ENCODE measurements at places on chromosomes 6 and 20.

DNA sequence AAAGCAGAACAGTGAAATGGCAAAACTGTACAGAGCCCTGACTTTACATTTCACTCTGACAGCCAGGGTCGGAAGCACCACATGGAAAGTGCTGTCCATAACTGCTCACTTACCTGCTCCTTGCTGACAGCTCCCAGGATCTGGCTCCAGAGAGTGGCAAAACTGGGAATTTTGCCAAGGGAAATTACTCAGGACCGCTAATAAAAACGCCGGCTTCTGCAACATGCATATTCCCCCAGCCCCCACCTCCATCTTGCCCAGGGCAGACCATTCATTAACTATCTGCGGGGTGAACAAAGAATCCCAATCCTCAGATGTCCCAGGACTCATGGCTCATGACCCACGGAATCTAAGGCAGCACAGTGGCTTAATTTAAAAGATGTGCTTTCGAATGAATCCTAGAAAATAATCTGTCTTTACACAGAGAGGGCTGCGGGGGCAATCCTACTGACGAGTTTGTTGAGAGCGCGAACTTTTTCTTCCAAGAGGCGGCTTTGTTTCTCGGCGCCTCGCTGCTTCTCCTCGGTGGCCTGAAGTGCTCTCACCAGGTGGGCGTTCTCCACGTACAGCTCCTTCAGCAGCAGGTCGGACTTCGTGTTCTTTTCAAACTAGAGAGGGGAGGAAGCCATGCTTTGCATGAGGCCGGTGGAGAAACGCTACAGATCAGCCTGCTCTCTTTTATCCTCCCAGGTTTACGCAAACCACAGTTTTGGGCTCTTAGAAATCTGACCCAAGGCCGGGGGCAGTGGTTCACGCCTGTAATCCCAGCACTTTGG lies 45.8 kb downstream of the GINS1 start:
- DNase-seq = no peak

DNA sequence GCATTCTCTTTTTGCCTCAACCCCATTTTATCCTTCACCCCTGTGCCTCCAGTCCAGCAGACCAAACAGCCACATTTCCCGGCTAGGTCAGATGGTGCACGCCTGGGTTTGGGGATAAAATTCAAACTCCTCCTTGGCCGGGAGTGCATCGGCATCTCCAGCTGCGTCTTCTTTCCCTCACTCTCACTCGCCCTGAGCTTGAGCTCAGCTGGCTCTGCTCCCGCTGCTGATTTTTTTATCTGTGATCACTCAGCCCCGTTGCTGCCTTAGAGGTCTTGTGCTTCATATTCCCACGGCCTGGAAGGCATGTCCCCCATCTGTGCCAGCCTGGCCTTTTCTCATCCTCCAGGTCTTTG lies 6.8 kb upstream of the EZR start:
- DNase-seq = peak; percentile 66

- DNase-seq = no peak
Measured at GRCh38 chr20:64247970-64248841, 7.3 kb upstream of the PCMTD2 start.

DNA sequence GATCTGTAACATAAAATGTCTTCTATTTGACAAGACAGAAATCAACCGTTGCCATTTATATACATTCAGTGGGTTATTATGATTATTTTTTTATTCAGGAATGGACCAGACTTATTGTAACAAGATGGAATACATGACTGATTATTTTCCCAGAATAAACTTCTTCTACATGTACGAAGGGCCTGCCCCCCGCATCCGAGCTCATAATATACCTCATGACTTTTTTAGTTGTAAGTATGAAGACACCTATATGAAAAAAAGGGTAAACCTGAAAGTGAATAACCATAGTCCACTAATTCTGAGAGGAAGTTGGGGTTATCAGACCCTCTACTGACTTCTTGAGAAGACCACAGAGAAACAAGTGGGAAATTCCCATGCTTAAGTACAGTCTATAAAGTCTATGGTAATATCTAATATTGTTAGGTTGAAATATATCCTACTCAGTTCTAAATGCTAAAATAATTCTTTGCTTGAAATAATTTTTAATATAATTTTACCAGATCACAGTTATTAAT lies 15.9 kb downstream of the OR2A4 start:
- no peak for DNase-seq

GRCh38 chr20:44296011-44296410 lies 15.0 kb downstream of the FITM2 start:
- DNase-seq = no peak

DNA sequence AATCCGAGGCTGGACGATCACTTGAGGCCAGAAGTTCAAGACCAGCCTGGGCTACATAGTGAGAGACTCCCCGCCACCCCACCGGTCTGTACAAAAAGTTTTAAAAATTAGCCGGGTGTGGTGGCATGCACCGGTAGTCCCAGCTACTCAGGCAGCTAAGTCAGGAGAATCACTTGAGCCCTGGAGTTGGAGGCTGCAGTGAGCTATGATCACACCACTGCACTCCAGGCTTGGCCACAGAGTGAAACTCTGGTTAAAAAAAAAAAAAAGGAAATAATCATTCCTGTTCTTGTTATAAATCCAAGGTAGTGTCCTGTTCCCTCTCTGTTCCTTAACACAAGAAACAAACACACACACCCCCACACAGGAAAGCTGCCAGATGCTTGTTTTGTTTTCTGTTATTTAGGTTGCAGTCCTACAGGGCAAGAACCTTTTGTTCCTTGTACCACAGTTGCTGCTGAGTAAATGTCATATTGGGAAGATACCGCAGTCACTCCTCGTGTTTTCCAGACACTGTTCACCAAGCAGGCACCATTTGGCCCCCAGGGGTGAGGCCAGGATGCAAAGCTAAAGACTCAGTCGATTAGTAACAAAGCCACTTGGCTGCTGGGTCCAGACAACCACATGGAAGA lies 28.9 kb downstream of the ASIP start:
- no peak for DNase-seq

GRCh38 chr6:137136065-137136464 lies 37.4 kb downstream of the IL22RA2 start:
- DNase-seq = no peak

GRCh38 chr6:138454981-138455706 lies 44.1 kb downstream of the NHSL1 start:
- DNase-seq = no peak

DNA sequence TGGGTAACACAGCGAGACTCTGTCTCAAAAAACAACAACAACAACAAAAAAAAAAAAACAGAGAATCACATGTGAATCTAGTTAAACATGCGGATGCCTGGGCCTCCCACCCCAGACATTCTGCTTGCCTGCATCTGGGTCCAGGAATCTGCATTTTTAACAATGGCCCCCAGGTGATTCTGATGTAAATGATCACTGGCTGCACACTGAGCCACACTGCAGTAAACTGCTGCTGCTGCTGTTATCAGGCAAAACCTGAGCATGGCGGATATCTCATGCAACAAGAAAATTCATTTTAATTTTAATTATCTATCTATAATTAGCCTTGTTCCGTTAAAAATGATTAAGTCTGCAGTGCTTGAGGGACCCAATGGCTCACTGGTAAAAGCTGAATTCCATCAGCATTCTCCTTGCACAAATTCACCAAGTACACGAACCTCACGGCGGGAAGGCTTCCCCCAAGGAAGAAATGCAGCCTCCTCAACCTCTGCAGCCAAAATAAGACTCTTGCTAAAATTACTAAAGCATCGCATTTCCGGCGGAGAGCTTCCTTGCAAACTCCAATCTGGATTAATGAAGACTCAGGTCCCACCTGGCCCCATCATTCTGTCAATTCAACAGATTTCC lies 81.6 kb upstream of the SNX9 start:
- no peak for DNase-seq

- DNase-seq = no peak
Measured at GRCh38 chr20:50794181-50794845, 548 bp upstream of the BCAS4 start.

GRCh38 chr6:119881416-119881815 lies 531.9 kb upstream of the MAN1A1 start:
- peak; percentile 1 for DNase-seq

GRCh38 chr6:2744209-2744771 lies 6.4 kb downstream of the MYLK4 start:
- DNase-seq = no peak

DNA sequence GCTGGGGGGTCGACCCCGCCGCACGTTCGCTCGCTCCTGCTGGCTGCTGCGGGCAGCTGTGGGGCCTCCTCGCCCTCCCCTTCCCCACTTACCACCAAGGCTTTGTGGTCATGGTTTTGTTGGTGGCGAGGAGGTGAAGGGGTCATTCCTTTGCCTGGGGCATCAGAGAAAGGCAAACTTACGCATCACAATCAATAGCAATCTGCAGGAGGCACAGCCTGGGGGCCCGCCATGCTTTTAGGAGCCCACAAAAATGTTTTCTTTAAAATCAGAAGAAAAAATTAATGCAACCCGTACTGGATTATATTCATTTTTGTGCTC lies 137.0 kb downstream of the IMPG1 start:
- no peak for DNase-seq

- no peak for DNase-seq
Measured at GRCh38 chr20:32564440-32564839, 20.7 kb downstream of the NOL4L start.

DNA sequence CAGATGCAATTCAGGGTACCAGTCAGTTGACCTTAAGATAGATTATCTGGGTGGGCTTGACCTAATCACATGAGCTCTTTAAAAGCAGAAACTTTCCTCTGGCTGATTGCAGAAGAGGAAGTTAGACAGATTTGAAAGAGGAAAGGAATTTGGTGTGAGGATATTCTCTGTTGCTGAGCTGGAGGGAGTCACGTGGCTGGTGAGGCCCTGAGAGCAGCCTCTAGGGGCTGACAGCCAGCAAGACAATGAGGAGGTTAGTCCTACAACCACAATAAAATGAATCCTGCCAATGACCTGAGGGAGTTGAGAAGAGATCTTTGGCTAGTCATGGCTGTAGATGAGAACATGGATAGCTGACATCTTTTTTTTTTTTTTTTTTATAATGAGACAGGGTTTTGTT lies 87.0 kb upstream of the B3GAT2 start:
- DNase-seq = no peak

- DNase-seq = no peak
Measured at GRCh38 chr6:54864272-54864671, 17.7 kb downstream of the FAM83B start.

- DNase-seq = no peak
Measured at GRCh38 chr6:43670623-43670986, 17.0 kb downstream of the MRPS18A start.

DNA sequence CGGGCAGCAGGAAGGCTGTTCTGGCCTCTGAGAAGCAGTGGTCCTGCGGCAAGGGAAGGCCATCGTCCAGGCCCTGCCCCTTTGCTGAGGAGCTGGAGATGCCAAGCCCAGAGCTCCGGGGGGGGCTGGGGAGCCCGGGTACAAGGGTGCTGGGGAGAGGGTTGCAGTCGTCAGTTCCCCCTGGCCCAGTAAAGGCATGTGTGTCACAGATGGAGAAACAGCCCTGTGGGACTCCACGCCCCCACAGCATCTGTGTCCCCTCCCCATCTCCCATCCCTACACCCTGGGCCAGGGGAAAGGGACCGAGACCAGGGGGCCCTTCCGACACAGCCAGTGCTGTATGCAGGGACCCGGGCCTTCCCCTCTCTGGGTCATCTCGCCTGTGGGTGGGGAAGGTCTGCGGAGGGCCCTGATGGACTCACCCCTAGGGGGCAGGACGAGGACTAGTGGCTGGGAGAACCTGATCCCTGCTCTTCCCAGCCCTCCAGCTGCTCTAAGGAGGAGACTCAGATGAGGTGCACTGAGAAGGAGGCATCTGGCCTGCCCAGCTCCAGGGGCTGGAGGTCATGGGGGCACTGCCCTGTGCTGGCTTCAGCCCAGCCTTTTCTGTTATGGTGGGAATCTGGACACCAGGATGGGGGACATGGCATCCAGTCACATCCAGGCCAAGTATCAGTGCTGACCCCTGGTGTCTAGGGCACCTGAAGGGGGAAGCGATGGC lies 609 bp downstream of the MYL9 start:
- DNase-seq = no peak

GRCh38 chr6:108941859-108942258 lies 93.6 kb downstream of the ARMC2 start:
- DNase-seq = no peak

GRCh38 chr6:103027271-103027931 lies 1633.9 kb downstream of the GRIK2 start:
- no peak for DNase-seq

- no peak for DNase-seq
Measured at GRCh38 chr6:43910638-43911353, 140.8 kb downstream of the VEGFA start.

DNA sequence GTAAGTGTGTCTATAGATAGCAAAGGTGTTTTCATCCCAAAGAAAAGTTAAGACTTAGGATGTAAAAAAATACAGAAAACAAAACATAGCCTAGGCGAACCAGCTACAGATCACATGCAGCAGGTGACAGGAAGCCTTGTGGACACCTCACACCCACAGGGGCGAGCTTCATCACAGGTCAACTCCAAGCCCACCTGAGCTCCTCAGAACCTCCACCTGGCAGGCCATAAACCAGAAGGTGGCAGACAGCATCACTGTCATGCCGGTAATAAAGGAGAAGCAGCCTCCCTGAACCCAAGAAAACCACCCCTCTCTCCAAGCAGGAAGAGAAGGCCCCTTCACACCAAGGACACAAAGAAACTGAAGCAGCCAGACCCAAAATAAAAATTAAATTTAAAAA lies 1.0 kb downstream of the RALGAPA2 start:
- no peak for DNase-seq

GRCh38 chr20:50193836-50194421 lies 3.3 kb downstream of the CEBPB start:
- DNase-seq = no peak

DNA sequence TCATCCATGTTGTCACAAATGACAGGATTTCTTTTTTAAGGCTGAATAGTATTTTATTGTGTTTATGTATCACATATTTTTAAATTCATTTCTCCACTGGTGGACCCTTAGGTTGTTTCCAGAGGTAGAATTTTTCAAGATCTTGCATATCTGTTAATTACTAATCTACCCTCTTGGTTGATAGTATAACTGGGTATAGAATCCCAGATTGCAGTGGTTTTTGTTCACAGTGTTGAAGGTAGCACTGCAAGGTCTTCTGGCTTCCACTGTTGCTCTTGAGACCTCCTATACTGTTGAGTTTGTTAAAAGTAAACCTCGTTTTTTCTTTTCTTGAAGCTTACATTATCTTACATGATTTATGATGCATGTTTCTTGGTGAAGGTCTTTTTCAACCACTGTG lies 22.9 kb downstream of the CDC5L start:
- no peak for DNase-seq

- no peak for DNase-seq
Measured at GRCh38 chr20:6699921-6700562, 67.4 kb upstream of the BMP2 start.

- DNase-seq = no peak
Measured at GRCh38 chr6:108116546-108117426, 42.2 kb upstream of the OSTM1 start.

- DNase-seq = no peak
Measured at GRCh38 chr20:19463597-19463996, 251.2 kb downstream of the SLC24A3 start.

All from muscle of arm (tissue), 14 donors.